ENCODE measurements at places on chromosomes 3 and 15.

DNA sequence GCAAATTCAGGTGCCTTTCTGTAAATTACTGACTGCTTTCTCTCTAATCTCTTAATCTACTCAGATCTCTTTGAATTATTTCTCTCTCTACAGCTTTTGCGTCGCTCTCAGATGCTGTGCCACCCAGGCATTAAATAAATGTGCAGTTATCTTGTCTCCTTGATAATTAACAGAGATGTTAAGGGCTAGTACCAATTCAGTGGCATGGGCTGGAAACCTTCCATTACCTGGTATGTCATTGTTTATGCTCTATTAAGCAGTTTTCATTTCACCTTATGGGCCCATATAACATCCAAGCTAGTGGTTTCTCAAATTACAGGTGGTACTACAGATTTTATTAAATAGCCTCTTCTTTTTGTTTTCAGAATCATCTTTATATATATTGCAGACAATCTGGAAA is 66.0 kb downstream of the PEX5L start:
- DNase-seq = no peak

DNA sequence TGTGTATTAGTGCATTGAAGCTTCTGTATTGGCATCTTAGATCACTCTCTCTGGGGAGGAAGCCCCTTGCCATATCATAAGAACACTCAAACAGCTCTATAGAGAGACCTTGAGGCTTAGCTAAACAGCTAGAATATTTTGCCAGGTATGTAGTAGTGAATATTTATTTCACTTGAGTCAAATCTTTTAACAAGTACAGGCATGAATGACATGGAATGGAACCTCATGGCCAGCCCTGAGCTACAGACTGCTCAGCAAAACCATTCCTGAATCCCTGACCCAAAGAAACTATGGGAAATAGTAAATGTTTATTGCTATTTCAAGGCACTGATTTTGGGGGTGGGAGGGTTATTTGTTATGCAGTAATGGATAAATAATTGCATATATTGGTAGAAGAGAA is 604.8 kb downstream of the MECOM start:
- no peak for DNase-seq

GRCh38 chr3:179717219-179717618 is 64.4 kb downstream of the USP13 start:
- DNase-seq = no peak

- DNase-seq = no peak
Measured at GRCh38 chr15:76988867-76989780, 5.8 kb upstream of the PSTPIP1 start.

Measured in T-helper 1 cell (primary cell).